SK-N-MC (cell line): ENCODE measurements at places on chromosomes 4 and X.

GRCh38 chrX:153651540-153652079, 4.6 kb downstream of the DUSP9 start:
- DNase-seq = no peak

DNA sequence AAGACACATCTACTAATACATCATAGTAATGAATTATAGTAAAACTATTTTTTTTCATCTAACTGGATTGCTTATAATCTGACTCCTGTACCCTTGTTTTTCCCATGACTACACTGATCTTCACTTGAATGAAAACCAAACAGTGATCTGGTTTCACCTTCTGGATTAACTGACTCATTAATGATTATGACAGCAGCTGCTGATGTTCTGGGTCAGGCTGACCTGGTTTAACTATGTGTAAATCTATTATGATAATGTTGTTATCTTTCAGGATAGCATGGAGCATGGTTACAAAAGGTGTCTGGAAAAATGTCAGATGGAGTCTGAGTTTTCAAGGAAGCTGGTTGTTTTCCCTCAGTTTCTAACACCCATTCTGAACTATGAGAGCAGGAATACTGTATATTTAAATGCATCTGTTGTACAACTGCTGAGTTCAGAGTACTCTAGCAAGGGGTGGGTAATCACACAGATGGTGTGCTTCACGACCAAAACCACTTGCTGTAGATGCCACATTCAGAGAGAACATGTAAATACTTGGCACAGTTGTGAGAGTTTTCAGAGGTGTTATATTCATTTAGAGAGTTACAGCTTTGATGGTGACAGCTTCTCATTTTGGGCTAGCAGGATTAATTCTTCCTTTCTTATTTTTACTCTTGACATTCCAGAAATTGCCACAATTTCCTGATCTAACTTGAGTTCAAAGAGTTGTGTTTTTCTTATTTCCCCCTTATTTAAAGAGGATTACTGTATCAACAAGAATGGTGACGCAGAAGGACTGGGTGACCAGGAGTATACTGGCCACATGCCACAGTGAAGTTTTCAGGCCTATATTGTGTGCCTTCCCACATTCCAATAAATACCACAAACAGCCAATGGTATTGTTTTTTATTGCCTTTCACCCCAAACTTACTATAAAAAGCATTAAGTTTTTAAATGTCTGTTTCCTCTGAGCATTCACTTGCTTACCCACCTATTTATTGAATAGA, 249.7 kb upstream of the TET2 start:
- DNase-seq = no peak

DNA sequence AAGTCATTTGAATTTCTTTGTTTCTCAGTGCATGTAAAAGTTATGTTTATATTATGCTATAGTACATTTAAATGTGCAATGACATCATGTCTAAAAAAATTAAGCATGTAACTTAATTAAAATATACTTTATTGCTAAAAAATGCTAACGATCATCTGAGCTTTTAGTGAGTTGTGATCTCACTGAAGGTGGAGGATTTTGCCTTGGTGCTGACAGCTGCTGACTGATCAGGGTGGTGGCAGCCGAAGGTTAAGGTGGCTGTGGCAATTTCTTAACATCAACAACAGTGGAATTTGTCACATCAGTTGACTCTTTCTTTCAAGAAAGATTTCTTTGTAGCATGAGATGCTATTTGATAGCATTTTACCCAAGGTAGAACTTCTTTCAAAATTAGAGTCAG, 6.6 kb downstream of the ANAPC4 start:
- no peak for DNase-seq

DNA sequence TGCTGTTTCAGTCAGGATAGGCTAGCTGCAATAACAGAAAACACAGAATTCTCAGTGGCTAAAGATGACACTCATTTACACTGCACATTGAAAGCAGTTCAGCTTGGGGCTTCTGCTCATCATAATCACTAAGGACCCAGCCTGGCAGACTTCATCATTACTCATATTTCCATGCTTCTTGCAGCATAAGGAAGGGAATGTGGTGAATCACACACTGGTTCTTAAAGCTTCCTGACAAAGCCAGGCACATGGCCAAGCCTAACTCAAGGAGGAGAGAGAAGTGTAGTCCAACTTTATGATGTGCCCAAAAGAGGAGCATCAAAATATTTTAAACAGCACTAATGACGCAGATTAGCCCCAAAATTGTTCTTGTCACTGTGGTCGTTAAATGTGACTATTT, 186.5 kb downstream of the BANK1 start:
- DNase-seq = no peak

DNA sequence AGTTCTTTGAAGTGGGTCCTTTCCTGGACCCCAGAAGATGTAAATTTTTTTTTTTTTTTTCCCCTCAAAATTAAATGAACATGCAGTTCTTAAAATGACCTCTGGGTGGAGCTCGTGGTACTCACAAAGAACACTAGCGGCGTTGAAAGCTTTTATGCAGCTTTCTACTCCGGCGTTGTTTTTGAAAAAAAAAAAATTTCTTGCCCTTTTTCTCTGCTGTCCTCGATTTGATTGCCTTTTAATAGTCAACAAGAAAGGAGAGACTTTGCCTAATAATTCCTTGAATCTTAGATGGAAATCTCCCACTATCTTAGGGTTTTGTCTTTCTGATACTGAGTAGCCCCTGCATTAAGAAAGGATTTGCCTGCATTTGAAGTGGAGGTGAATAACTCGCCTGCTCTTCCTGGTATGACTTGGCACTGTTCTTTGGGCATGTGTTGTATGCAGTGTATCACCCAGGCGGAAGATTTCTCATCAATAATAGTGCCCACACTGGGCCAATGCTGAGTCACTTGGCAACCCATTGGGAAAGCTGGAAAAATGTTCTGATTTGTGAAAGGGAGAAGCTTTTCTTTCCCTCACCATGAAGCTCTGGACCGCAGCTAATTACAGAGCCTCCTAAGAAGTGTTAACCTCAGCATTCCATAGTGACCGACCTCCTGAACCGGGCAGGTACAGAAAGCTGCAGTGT, 104.0 kb downstream of the PHEX start:
- peak; percentile 50 for DNase-seq

GRCh38 chrX:10016519-10017132, 49.5 kb downstream of the CLDN34 start:
- DNase-seq = no peak
